ENCODE measurements at places on chromosomes 12 and 14.
A peak's percentile ranks its signal among the peaks of the same experiment; 100 is the strongest.

- peak; percentile 75 for DNase-seq
- H3K36me3 ChIP-seq: no peaks in the 10 kb centered on the region
- H3K4me3 ChIP-seq: peak overlapping the region; percentile 58
- no peak overlapping the region for H3K27ac ChIP-seq
Measured at GRCh38 chr12:49967042-49967776, 5.5 kb downstream of the AQP5 start.

DNA sequence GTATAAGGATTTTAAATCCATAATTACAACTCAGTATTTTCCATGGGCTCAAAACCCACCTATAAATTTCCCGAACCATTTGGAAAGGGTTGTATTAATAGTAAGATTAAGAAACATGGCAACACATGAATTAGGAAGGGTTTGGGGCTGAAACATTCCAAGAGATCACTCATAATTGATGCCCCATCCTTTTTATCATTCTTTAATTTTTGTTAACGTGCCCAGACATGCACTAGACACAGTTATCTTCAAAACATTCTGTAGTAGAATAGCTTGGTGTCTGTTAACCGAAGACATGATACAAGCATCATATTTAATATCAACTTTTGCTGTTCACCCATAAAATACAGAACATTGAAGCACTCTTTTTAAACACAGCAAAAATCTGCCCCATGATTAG is 106.8 kb upstream of the FRMD6 start:
- H3K4me3 ChIP-seq: no peak overlapping the region
- H3K27ac ChIP-seq: no peak overlapping the region
- no peaks in the 10 kb centered on the region for H3K36me3 ChIP-seq
- H3K4me1 ChIP-seq: no peaks in the 10 kb centered on the region

DNA sequence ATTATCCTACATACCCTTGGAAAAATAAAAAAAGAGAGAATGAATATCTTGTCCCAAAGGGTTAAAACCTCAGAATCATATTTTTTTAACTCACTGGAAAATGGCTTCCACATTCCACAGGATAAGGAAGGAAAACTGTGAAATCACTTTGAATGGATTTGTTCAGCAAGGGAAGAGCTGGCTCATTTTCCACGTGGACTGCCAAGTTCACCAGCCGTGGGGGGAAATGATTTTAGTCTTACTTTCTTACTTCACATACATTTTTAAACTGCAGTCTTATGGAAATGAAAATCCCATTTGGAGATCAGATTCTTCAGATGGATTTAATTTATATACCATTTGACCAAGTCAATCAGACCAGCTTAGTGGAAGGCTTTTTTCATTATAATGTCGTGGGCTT is 29.9 kb upstream of the AEBP2 start:
- H3K36me3 ChIP-seq: no peaks in the 10 kb centered on the region
- peaks cover 3% of the 10 kb centered on the region for H3K4me1 ChIP-seq
- no peak overlapping the region for H3K27ac ChIP-seq
- no peak overlapping the region for H3K4me3 ChIP-seq

DNA sequence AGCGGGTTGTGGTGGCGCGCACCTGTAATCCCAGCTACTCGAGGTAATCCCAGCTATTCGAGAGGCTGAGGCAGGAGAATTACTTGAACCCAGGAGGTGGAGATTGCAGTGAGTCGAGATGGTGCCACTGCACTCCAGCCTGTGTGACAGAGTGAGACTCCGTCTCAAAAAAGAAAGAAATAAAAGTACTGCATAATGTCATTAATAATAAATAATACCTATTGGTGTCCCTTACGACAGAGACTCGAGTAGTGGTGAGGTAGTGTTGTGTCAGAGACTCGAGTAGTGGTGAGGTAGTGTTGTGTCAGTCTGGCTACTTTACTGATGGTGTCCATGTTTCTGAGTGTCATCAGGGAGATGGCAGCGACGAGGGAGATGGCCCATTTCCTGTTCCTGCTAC is 1.3 kb downstream of the GLS2 start:
- H3K27me3 ChIP-seq: no peaks in the 10 kb centered on the region
- H3K4me1 ChIP-seq: peaks cover 10% of the 10 kb centered on the region
- H3K27ac ChIP-seq: no peak overlapping the region
- no peak for DNase-seq
- H3K36me3 ChIP-seq: no peaks in the 10 kb centered on the region
- no peak overlapping the region for H3K4me3 ChIP-seq

DNA sequence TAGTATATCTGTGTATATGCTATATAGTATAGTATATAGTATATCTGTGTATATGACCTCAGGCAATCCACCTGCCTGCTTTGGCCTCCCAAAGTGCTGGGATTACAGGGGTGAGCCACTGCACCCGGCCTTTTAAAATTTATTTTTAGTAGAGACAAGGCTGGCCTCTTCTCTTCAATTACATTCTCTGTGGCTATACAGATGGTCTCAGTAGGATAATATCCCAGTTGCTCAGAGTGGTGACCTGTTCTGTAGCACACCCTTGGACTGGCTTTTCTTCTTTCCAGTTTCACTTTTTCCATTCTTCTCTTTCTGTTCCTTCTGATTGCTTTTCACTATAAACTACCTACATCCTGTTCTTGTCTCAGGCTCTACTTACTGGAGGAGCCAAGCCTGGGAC is 3.1 kb upstream of the NFATC4 start:
- H3K27ac ChIP-seq: no peak overlapping the region
- peaks cover 43% of the 10 kb centered on the region for H3K27me3 ChIP-seq
- H3K4me1 ChIP-seq: peaks cover 36% of the 10 kb centered on the region
- H3K36me3 ChIP-seq: no peaks in the 10 kb centered on the region
- no peak overlapping the region for H3K4me3 ChIP-seq

DNA sequence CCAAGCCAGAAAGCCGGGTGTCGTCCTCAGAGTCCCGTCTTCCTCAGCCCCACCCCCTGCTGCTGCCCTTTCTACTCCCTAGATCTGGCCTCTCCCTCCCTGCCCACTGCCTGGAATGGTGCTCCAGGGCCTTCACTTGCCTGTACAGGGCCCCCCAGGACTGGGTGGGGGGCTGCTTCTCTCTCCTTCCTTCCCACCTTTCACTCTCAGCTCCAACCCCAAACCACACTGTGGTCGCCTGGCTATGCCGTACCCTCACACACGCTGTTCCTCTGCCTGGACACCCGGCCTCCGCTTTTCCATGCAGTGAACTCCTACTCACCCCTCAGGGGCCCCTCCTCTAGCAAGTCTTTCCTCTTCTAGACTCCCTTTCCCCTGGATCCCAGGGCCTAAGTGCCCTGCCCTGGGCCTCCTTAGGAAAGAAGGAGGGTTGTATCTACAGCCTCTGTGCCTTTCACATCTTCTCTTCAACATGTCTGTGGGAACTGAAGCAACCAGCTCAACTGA is 25.5 kb upstream of the DIO3 start:
- H3K4me3 ChIP-seq: no peak overlapping the region
- no peak overlapping the region for H3K27ac ChIP-seq

DNA sequence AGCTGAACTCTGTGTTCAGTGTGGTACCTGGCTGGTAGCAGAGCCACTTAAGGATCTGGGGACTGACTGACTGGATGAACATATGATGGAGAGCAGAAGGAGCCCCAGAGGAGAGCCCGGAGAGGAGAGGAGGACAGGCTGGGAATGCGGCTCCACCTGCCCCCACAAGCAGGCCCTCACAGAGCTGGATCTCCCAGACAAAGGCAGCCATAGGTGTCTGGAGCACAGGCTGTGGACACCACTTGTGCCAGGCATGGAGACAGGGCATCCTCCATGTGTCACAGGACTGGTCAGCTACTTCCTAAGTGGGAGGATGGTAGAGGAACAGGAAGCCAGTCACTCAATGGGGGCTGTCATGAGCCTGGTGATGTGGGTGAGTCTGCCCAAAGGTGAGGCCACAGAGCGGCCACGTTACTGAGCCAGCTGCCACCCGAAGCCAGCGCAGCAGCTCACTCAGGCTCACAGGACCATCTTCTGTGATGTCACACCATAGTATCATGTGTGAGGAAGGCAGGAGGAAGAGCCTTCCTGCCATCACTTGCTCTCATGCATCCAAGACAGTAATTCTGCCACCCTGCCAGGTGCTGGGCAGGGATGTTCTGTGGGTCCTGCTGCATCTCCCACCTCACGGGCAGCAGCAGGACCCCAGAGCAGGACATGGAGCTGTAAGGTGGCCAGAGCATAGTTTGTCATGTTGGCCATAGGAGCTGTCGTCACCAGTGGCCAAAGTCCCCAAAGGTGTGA is 72.1 kb downstream of the PRIMA1 start:
- H3K27me3 ChIP-seq: peaks cover 5% of the 10 kb centered on the region
- H3K36me3 ChIP-seq: no peaks in the 10 kb centered on the region

DNA sequence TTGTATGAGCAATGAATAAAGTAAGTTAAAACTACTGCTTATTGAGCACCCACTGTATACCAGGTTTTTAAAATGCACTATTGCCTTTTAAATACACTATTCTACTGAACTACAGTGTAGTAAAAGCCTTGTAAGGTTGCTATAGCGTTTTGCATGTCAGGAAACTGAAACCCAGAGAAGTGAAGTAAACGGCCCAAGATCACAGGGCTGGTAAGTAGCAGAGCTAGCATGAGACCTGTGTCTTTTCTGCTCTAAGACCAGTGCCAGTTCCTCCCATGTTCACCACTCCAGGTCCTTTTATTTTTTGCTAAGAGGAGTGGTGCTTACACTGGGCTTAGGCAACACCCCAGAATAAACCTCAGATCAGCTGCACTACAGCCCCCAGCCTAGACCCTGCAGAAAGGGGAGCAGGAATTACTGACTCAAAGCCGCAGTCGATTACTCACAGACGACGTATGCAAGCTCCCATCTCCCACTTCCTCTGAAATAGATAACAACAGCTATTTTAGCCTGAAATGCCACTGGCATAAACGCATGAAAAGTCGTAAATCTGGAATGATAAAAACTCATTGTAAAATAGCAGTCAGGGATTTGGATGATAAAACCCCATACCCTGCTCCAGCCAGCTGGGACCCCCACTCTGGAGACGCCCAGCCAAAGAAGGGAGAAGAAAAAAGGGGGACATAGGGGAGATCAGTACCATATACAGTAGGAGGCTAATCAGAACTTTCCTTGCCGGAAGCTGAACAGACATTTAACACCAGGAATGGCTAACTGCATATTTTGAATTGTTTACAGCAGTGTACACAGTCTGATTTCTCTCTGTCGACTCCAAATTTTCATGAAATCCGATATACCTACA is 108.3 kb downstream of the NUAK1 start:
- no peaks in the 10 kb centered on the region for H3K27me3 ChIP-seq
- no peak overlapping the region for H3K27ac ChIP-seq
- no peak overlapping the region for H3K4me3 ChIP-seq
- no peaks in the 10 kb centered on the region for H3K4me1 ChIP-seq
- H3K36me3 ChIP-seq: no peaks in the 10 kb centered on the region

GRCh38 chr12:58359084-58359483 is 417.7 kb downstream of the ATP23 start:
- no peak overlapping the region for H3K27ac ChIP-seq
- no peaks in the 10 kb centered on the region for H3K27me3 ChIP-seq
- no peak for DNase-seq
- no peaks in the 10 kb centered on the region for H3K4me1 ChIP-seq
- H3K4me3 ChIP-seq: no peak overlapping the region
- no peaks in the 10 kb centered on the region for H3K36me3 ChIP-seq

DNA sequence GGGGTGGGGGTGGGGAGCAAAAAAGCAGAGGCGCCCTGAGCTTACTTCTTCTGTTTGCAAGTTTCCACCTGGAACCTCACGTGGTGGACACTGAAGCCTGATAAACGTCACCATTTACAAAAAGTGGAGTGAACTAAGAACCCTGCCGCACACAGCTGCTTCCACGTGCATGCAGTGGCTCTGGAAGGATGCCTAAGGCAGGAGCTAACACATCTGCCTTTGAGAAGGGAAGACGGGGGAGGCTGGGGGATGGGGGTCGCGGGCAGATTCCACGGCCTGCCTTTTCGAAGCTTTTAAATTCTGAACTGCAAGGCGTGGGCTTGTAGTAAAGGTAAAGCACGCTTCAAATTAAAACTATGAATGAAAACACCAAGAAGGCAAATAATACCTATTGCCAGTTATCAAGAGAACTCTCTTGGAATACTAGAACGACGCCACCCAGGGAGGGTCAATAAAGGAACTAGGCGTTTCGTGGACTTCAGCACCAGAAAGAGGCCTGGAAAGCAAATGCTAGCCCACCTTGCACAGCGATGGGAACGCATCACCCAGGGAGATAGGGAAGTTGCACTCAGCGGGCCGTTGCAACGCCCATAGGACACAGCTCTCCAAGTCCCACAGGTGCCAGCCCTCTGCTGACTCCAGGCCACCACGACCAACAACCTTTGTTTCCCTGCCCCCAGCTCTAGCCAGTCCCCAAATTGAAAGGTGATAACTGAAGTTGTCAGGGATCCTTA is 61.8 kb downstream of the TESC start:
- H3K4me3 ChIP-seq: no peak overlapping the region
- no peak overlapping the region for H3K27ac ChIP-seq
- no peak for DNase-seq

- H3K36me3 ChIP-seq: no peaks in the 10 kb centered on the region
- H3K27ac ChIP-seq: no peak overlapping the region
- no peaks in the 10 kb centered on the region for H3K27me3 ChIP-seq
- H3K4me1 ChIP-seq: no peaks in the 10 kb centered on the region
Measured at GRCh38 chr12:31444736-31445135, 118.8 kb upstream of the SINHCAF start.

GRCh38 chr14:64971943-64972791 is at the start of gene RAB15:
Gene RAB15, minus strand, starts transcription at chr14:64972336. Its CDS starts 260 bp downstream, at chr14:64972076.
- no peaks in the 10 kb centered on the region for H3K36me3 ChIP-seq
- peak; percentile 12 for DNase-seq
- H3K4me3 ChIP-seq: peak within 1 kb of the TSS; percentile 68
- no peaks in the 10 kb centered on the region for H3K27me3 ChIP-seq
- H3K27ac ChIP-seq: no peak within 1 kb of the TSS
- peaks cover 11% of the 10 kb centered on the region for H3K4me1 ChIP-seq

DNA sequence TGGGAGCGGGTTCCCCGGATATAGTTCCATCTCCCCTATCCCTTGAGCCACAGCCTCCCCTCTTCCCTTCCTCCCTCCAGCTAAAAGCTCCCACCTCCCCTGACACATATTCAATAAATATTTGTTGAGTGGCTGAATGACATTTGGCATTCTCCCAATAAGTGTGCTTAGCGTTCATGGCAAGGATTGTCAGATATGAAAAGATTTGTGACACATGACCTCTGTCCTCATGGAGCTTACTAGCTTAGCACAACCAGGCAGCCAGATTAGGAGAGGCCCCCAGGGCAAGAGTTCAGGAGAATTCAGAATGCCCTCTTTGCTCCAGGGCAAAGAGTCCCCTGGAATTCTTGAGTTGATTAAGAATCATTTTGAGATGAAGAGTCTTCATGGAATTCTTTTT is 22.5 kb upstream of the SLC6A12 start:
- H3K27ac ChIP-seq: no peak overlapping the region
- H3K27me3 ChIP-seq: no peaks in the 10 kb centered on the region
- H3K4me3 ChIP-seq: no peak overlapping the region
- H3K4me1 ChIP-seq: no peaks in the 10 kb centered on the region
- no peak for DNase-seq
- H3K36me3 ChIP-seq: no peaks in the 10 kb centered on the region
